ENCODE measurements at places on chromosomes 4 and X. TPM values are rescaled to one million over a fixed set of nuclear protein-coding genes. Genes with fewer than 3 reads are reported as not detected.

DNA sequence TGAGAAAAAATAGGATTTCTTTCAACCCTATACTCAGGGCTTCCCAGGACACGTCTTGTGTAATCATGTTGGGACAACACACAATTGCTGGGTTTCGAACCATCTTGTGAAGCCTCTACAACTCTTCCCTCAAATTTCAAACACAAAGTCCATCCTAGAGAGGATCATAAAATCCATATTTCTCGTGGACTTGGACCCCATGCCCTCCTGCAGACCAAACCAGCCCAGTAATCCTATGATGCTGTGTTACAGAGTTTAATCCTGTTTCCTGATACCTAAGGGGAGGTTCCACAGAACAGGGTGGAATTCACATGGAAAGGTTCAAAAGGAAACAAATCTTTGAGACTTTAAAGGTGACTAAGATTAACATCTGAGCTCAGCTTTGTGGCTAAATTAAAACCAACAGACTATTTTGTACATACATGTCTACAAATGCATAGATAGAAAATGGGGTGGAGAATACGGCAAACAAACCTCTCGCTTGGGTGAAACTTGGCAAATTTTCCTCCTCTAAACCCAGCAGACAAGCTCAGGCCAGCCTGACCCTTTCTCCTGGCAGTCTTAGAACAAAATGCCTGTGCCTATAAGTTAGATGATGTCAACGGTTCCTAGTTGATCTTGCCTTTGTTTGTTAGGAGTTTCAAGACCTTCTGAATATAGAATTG lies 38.1 kb downstream of the EGFL6 start:
- DNase-seq, result no peak

- no peak for DNase-seq
Measured at GRCh38 chrX:46279214-46279924, 265.9 kb downstream of the ZNF674 start.

DNA sequence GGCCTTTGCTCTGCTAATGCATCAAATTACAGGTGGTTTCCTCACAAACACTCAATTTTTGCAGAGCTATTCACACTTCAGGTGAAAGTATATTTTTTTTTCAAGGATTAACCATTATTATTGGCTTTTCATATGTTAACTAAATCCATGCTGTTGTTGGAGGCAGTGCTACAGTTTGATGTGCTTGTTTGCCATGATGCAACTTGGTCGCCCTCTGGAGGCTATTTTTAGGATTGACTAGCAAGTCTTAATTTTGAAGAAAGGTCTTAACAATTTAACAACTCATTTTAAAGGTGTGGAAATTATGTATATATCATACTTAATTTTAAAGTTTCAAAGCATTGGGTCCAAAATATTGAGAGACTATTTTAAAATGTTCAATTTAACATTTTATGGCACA lies 168.8 kb upstream of the FAM47A start:
- peak; percentile 15 for DNase-seq

DNA sequence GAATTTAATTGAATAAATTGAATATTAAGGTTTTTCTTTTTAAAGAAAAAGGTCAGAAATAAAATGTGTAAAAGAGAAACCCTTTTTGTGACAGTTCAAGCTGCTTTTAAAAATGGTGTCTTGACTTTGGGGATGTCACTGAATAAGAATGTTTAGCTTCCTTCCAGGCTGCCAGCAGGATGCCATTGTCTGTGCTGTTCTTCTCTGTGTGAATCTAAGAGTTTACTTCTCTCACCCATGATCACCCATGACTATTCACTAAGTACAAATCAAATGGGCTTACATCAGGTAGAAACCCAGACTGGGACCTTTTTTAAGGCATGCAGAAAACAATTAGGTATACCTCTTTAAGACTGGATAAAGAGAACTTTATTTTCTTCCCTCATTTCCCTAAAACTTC lies 115.3 kb downstream of the DACH2 start:
- no peak for DNase-seq

- DNase-seq, result peak; percentile 32
Measured at GRCh38 chrX:12901486-12901885, 4.9 kb upstream of the TLR8 start.

STOX2 gene
- total RNA-seq, result 19.4 TPM

VGLL1 gene
- total RNA-seq, result not detected

RTL3 gene
- 1.0 TPM for total RNA-seq

- no peak for DNase-seq
Measured at GRCh38 chr4:170687751-170688150, 598.0 kb upstream of the AADAT start.

- no peak for DNase-seq
Measured at GRCh38 chr4:12545812-12546211, 938.3 kb downstream of the RAB28 start.

DNA sequence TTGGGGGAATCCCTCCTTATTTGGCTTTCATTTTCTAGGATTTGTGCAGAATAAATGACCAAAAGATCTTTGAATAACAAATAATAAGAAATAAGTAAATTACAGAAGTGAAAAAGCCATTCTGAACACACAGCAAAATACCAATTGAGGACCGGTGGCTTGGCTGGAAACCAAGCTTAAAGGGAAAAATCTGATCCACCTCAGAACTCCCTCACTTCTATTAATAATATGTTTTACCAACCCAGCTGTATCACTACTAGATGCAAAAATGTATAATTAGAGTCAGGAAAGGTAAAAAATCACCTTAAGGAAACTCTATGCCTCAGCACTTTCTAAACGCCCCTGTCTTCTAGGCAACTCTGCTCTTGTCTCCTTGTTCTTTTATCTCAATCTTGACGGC lies 77.3 kb downstream of the TSPAN5 start:
- no peak for DNase-seq

GRCh38 chrX:125444659-125445058 lies 125.0 kb downstream of the TEX13C start:
- no peak for DNase-seq

OTUD6A gene
- total RNA-seq, result not detected

- DNase-seq, result no peak
Measured at GRCh38 chr4:173253561-173253960, 80.6 kb downstream of the HMGB2 start.

TMPRSS11D gene
- not detected for total RNA-seq

HPGDS gene
- not detected for total RNA-seq

SUPT20HL2 gene
- total RNA-seq, result not detected

DNA sequence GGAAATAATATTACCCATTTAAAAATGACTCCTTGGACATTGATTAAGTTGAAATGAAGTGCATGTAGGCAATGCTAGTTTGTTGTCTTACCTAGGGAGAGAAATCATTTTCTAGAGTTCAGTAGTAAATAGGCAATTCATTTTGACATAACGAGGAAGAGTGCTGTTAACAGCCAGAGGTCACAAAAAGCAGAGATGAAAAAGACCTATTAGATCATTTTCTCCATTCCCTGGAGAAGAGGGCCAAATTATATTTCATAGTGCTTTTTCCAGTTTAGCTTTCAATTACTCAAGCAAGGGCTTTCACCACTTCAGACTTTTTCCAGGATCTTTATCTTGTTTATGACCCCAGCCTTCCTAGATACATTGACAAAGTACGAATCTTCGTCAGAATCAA lies 374.3 kb upstream of the GALNT7 start:
- no peak for DNase-seq

CLCN5 gene
- total RNA-seq, result 6.4 TPM

DNA sequence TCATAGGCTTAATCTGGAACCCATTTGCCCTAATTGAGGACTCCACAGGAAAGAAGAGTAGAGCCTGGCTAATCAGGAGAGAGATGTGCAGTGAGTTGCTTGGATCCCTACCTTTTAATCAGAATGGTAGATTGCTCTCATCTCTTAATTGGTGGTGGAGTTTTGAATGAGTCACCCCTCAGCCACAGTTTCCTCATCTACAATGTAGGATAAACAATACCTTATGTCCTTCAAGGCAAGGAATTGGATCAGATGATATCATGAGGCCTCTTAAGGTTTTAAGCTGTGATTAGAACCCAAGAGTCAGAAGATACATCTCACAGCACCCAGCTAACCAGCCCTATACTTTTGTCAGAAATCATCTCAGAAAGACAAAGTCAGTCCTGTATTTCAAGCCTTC lies 39.1 kb downstream of the PDGFRA start:
- DNase-seq, result no peak

DNA sequence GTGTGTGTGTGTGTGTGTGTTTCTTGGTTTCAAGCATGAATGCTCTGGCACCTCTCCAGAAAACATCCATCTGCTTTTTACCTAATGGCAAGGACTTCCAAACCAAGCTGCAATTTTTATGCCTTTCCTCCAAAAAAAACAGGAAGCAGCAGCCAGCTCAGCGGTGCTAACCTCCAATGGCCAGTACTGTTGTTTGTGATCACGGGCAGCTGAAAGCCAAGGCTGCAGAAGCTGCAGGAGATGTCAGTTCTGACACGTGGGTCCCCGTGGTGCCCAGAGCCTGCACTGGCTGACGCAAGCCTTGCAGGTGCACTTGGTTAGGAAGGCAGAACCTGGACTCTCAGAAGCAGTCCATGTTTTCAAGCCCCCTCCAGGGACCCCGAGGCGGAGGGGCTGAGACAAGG lies 313.6 kb upstream of the DDX53 start:
- no peak for DNase-seq

GRCh38 chr4:20194123-20195013 lies 57.3 kb upstream of the SLIT2 start:
- DNase-seq, result no peak

DNA sequence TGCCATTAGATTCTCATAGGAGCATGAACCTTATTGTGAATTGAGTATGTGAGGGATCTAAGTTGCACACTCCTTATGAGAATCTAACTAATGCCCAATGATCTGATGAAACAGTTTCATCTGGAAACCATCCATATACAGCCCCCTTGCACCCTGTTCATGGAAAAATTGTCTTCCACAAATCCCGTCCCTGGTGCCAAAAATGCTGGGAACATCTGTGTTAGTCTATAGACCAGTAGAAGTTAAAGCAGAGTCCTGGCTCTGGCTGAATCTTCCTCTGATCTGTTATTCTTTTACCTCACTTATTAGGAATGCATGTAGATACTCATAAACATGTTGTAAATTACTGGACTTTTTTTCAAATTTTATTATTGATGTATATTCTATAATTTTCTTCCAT lies 29.2 kb downstream of the SULT1B1 start:
- DNase-seq, result no peak

GRCh38 chrX:29617725-29618124 lies 597.6 kb upstream of the MAGEB2 start:
- DNase-seq, result no peak

DNA sequence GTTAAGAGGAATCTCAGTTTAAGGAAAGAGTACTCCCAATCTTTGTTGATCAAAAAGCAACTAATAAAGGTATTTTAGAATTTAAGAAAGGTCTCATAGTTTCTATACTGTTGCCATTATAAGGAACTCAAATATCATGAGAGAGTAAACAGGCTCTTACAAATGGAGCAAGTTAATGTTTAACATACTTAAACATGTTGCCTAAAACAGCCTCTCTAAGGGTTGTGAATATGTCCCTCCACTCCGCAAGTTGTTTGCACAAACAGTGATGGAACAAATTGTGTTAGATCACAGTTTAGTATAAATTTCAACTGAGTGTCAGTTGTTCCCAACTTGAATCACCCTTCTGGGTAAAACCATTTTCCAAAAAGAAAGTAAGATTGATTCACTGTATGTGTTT lies 1678.3 kb downstream of the PCDH19 start:
- no peak for DNase-seq

DNA sequence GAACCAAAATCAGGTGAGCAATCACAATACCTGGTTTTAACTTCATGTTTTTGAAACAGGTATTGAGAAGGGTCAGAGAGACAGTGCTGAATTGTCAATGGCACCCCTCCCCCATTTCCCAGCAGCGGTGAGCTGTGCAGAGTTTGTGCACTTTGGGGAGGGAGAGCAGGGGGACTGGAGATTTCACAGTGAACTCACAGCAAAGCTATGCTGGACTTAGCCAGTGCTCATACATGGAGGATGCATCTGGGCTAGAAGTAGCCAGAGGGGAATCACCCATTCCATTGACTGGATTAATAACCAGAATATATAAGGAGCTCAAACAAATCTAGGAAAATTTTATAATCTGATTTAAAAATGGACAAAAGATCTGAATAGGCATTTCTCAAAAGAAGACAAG lies 612.6 kb downstream of the STPG2 start:
- DNase-seq, result no peak

- DNase-seq, result no peak
Measured at GRCh38 chrX:110413727-110414124, 55.1 kb downstream of the RTL9 start.

DNA sequence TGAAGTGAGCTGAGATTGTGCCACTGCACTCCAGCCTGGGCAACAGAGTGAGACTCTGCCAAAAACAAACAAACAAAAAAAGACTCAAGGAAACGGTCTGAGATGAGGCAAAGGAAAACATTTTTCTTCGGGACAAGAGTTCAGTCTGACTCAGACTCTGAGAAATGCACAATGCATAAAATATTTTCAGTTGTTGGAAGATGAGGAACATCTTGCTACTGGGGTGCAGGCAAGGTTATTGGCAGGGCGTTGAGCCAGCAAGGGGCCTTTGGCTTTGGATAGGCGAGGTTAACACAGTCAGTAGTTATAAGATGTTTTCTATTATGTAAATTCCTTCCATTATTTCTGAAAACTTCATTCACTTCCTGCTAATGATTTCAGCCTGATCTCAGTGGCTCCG lies 96.1 kb upstream of the VCX start:
- no peak for DNase-seq

- DNase-seq, result no peak
Measured at GRCh38 chr4:104549736-104550135, 55.0 kb upstream of the CXXC4 start.

DNA sequence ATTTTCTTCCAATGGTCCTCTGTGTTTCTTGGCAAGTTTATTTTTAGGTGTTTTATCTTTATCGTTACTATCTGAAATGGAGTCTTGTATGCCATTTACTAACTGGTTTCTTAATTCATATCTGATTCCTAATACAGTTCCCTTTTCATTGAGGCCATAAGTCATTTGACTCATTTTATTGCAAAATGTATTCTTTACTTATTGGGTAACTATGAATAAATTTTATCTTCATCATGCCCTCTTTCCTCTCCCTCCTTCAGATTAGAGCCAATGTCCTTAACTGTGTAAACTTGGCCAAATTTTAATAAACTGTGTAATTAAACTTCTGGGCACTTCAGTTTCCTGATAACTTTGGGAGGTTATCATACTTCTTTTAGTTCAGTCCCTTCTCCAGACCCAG lies 19.3 kb upstream of the MSMO1 start:
- DNase-seq, result no peak

- no peak for DNase-seq
Measured at GRCh38 chr4:1496116-1496642, 89.9 kb upstream of the NKX1-1 start.

GRCh38 chrX:38806875-38807621 lies 5.8 kb downstream of the MID1IP1 start:
- DNase-seq, result no peak

DNA sequence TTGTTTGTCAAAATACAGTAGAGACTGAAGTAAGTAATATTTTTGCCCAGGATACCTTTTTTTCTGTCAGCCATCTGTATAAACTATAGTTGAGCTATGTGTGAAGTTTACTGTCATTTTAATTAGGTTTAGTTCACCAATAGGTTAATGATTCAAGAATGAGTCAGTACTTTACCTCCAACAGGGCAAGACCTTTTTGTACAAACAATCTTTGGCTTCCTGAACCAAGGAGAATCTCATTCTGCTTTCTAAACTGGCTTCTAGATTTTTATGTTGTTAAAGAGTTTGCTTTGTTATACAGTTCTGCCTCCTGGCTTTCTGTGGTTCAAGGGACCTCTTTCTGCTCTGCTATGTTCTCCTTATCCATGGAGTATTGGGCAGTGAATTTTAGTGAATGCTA lies 412.0 kb upstream of the NR3C2 start:
- DNase-seq, result no peak

- DNase-seq, result no peak
Measured at GRCh38 chrX:38277136-38277535, 50.2 kb downstream of the RPGR start.

Measured in uterus (tissue), 4 donors.